Stimulated activated CD8-positive, alpha-beta memory T cell treated with anti-CD3 and anti-CD28 coated beads, Interleukin-15, amount 100 ng/mL, for 1 hour (primary cell): ENCODE measurements at places on chromosomes 2 and 18.

GRCh38 chr2:68438455-68439303 lies 28.4 kb downstream of the FBXO48 start:
- DNase-seq, result no peak

GRCh38 chr2:237096201-237096600 lies 10.5 kb downstream of the COPS8 start:
- no peak for DNase-seq

GRCh38 chr18:56709463-56709862 lies 58.3 kb downstream of the WDR7 start:
- DNase-seq, result no peak

DNA sequence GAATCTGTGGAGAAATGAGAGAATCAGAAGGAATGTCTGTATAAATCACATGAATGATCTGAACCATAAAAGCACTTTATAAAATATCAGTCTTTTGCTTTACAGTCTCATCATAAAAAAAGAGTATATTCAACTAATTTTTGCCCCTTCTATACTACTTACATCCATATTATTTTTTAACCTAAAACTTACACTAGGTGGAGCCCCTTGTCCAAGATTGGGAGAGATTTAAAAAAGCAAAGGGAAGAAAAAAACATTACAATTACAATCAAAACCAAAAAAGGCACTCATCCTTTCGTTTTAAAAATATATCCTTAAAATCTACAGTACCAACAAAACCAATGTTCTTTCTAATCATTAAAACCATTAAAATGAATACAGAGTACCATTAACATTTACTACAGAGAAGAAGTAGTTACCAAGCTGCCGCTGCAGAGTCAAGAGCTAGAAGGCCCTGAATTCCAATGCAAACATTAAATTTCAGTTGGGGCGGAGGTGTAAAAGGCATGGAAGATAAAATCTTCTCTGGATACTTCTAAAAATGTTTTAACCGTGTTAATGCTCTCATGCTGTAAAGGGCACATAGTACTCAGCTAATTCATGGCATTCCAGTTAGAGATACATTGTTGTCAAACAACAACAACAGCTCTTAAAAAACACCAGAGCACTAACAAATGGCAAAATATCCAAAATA lies 56.7 kb upstream of the EPB41L3 start:
- no peak for DNase-seq

DNA sequence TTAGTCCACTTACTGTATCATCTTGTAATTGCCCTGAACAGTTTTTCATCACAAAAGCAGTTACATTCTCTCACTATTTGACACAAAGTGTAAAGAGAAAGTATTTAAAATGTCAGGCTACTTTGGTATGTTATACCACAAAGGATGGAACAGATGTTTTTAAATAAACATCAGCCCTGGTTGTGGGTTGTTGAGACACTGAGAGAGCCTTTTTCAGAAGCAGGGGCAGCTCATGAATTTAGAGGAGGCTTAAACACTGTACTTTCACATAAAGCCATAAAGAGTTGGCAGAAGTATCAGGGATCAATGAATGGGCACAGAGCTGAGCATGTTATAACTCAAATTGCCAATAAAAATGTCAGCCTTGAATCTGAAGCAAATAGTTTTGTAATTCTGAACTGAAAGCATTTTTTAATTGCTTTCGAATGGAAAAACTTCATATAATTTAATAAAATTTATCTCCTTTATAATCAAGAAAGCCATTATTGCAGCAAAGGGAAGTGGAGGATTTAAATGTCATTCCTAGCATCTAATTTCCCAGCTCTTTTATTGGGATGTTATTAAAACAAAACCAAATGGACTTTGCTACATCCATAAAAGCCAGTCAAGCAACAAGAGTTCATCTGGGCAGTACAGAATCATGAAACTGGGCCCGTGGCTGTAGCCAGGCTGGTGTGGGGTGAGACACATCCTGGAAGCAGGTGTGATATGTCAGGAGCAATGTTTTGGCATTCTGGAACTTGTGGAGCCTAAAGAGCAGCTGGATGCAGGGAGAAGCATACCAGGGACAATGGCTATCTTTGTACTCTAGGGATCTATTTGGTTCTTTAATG lies 95.1 kb upstream of the NT5C1B start:
- no peak for DNase-seq

- DNase-seq, result no peak
These were observed 28.5 kb upstream of the ACKR3 start for GRCh38 chr2:236541008-236541562.

- peak; percentile 9 for DNase-seq
These were observed 110.4 kb upstream of the RAB27B start for GRCh38 chr18:54717673-54718407.

DNA sequence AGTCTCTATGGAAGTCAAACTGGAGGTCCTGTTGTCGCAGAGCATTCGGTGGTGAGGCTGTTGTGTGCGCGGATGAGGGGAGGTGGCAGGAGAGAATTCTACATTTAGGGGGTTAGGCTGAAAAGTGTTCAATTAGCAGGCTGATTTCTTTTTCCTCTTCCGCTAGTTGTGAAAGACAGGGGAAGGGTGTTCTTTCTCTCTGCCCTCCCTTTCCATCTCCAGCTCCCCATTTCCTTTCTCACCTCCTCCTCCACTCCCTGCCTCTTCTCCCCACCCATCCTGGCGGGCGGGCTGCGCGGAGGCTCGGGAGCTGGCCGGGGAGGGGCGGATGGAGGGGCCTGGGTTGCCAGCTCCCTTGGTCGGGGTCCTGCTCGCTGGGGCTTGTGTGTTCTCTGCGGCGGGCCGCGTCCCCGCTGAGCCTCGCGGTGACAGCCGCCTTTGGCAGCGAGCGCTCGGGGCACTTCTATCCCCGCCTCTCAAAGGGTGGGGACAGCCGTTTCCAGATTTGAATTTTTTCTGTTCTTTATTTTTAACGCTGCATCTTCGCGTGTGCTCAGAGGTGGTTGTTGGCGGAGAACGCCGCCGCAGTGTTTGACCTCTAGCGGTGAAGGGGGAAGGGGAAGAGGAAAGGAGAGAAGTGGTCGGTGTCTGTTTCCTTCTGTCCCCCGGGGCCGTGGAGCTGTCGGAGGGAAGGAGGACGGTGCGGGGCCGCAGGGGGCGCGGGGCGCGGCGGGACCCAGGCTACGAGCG lies 3.6 kb downstream of the SOX11 start:
- DNase-seq, result no peak

- no peak for DNase-seq
These were observed 2.7 kb downstream of the ID2 start for GRCh38 chr2:8684540-8684877.

DNA sequence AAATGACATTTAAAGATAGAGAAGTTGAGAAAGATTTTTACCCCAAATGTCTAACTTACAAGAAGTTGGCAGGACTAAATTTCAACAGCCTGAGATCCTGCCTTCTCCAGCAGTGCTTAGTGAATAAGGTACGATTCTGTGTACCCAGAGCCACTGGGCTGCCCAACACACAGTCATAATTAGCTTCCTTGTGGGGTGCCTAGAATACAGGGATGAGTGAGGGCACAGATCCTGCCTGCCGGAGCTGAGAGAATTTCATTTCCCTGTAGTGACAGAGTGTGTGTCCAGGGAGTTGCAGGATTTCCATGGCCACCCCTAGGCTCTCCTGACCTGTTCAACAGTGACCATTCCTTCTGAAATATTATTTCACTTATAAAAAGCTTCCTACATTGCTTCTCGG lies 27.0 kb downstream of the GREB1 start:
- no peak for DNase-seq
